Stimulated activated naive CD4-positive, alpha-beta T cell (primary cell): ENCODE measurements at places on chromosomes 12 and 14.

- no peak for DNase-seq
Measured at GRCh38 chr14:54593860-54594259, 26.9 kb downstream of the SAMD4A start.

- DNase-seq = no peak
Measured at GRCh38 chr14:35932136-35932535, 106.0 kb downstream of the BRMS1L start.

DNA sequence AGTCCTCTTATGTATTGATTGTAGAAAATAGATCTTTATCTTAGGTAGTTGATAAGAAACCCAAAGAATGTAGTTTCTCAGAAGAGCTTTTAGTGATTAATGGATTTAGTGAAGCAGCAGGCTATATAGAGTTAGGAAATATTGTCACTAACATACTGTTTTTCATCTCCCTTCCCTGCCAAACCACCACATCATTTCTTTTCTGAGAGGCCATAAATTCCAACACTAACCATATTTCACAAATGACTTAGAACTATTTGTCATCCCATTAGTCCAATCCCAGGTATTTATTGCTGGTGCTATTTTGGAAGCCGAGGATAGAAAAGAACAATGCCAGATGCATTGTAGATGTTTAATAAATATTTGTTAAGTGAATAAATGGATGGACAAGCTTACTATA is 185.7 kb downstream of the KICS2 start:
- no peak for DNase-seq

GRCh38 chr14:47120645-47121044 is 469.1 kb upstream of the RPL10L start:
- no peak for DNase-seq

GRCh38 chr12:8818526-8818925 is 3.9 kb upstream of the A2ML1 start:
- DNase-seq = no peak

- no peak for DNase-seq
Measured at GRCh38 chr14:38107216-38107631, 100.5 kb upstream of the SSTR1 start.

DNA sequence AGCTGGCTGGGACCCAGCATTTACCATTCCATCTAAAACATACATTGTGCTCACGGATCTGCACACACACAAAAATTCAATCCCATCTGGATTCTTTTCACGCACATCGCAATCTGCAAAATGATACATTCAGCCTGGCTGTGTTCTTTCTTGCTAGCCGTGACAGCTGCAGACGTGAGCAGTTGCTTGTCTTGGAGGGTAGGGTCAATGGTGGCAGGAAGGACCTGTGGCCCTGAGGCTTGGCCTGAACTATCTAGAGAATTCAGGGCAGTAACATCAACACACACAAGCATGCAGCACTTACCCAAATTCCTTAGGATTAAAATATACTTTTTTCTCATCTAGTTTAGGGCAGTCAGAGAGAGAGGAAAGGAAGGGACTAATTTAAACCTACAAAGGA is 72.0 kb downstream of the DICER1 start:
- DNase-seq = no peak

DNA sequence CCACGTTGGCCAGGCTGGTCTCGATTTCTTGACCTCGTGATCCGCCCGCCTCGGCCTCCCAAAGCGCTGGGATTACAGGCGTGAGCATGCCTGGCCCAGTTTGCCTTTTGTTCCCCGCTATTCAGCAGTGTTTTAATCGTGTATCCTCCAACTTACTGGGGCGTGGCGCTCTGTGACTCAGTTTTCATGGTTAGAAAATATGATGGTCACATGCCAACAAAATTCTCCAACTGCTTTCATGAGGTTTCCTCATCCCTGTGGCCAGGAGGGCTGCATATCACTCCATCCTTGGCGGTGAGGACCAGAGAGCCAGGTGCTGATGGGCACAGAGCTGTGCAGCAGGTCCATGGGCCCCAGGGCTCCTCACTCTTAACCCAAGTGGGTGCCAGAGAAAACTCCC is 33.0 kb upstream of the PRMT8 start:
- DNase-seq = no peak
